ENCODE measurements at places on chromosomes 11 and 22. TPM values are rescaled to one million over a fixed set of nuclear protein-coding genes. Genes with fewer than 3 reads are reported as not detected.

The IFITM1 gene
- total RNA-seq, result 306 TPM

The OR5A1 gene
- total RNA-seq, result not detected

The FXYD2 gene
- 2.4 TPM for total RNA-seq

The KIAA1671 gene
- total RNA-seq, result 6.6 TPM

The CFL1 gene
- total RNA-seq, result 512 TPM

The OR10A3 gene
- not detected for total RNA-seq

DNA sequence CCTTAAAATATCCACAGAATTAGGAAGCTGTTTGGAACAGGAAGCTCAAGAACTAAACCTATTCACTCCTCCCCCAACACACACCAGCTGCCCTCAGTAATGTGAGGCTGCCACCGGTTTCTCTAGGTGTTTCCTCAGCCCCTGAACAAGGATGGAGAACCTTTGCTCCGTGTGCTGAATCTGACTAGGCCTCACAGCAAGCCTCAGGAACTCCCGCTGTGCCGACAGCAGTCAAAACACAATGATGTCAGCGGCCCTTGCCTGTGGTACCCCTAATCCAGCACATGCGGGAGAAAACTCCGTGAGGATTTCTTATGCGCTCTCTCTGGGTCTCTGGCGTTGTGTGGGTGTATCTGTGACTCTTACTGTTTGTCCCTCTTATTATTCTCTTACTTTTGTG is 153.3 kb downstream of the EFCAB6 start:
- H3K27me3 ChIP-seq, result no peaks in the 10 kb centered on the region
- no peaks in the 10 kb centered on the region for H3K4me1 ChIP-seq
- DNase-seq, result no peak
- no peaks in the 10 kb centered on the region for H3K36me3 ChIP-seq
- H3K4me3 ChIP-seq, result no peak overlapping the region
- H3K27ac ChIP-seq, result no peak overlapping the region

DNA sequence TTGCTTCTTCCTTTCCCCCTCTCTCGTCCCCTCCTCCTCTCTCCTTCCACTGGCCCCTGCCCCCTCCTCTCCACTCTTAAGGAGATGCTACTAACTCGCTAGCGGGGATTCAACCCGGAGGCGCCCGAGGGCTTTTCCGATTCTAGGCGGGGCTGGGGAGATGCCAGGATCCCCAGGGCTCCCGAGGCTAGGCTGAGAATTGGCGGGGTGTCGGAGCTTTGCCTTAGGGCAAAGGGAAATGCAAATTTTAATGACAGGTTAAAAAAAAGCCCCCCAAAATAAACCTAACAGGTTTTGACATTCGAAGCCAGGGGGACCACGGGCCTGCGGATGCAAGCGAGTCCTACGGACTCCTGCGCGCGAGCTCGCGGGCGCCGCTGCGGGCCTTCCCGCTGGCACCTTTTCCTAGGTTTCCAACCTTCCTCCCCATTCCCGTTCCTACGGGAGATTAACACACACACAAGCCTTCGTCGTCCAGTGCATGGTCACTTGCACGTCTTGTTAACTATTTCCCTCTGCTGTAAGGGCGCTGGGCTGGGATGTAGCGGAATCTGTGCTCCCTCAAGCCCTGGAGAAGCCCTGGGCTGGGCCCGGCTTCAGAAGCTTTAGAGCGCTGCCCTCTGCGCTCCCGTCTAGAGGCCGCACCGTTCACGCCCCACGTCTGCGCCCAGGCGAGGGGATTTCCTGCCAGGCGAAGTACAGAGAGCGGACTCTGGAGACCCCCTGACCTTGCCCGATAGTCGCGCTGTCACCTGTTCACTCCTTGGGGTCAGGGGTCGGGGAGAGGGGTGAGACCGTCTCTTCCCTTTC is 729 bp upstream of the ALX4 start:
- peaks cover 90% of the 10 kb centered on the region for H3K27me3 ChIP-seq
- H3K4me1 ChIP-seq, result peaks cover 21% of the 10 kb centered on the region

DNA sequence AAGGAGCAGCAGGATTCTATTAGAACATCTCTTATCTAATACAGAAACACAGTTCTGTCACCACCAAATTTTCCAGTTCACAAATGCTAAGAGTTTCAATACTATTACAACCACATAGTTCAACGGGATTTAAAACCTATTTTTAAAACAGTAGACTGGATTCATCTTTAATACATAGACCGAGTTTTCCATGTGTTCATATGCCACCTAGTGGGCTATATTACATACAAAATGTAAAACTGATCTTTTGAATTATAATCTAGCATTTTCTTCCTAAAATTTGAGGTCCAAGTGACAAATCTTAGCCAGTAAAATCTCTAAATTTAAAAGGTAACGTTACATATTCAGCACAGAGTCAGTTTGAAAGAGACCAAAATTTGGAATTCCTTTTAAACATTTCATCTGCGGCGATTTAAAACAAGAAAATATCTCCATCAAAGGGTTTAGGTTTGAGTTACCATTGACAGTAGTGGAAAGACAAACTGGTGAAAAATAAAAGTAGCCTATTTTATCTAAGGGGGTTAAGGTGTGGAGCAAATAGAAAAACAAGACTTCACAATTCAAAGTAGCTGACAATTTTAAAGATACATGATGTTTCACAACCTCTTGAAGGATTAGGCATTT is 269.3 kb upstream of the MPPED2 start:
- no peak overlapping the region for H3K27ac ChIP-seq
- no peaks in the 10 kb centered on the region for H3K27me3 ChIP-seq
- no peaks in the 10 kb centered on the region for H3K4me1 ChIP-seq
- H3K36me3 ChIP-seq, result no peaks in the 10 kb centered on the region
- DNase-seq, result no peak

DNA sequence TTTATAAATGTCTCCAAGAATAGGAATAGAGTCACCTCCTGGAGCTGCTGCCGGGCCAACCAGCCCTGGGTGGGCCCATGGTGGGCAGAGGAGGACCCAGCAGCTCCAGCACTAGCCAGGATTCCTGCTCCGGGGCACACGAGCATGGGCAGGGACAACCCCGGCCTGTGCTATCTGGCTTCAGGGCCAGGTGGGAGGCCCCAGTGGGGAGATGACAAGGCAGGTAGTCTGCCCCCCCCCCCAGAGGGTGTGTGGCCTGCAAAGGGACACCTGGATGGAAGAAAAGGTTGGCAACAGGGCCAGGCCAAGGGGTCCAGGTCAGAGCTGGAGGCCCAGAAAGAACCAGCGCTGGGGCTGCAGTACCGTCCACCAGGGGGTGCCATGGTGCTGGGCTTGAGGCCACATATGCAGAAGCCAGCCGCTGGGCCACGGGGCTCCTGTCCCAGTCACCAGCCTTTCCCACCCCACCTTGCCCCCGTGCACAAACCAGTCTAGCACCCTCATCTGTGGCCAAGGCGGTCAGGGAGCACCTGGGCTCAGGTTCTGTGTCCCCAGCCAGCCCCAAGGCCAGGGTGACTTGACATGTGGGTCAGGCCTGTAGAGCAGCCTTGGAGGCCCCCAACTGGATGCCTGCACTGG is 3.4 kb downstream of the TSPAN32 start:
- DNase-seq, result peak; percentile 89
- no peaks in the 10 kb centered on the region for H3K27me3 ChIP-seq
- no peaks in the 10 kb centered on the region for H3K36me3 ChIP-seq
- H3K4me1 ChIP-seq, result peaks cover 27% of the 10 kb centered on the region
- no peak overlapping the region for H3K27ac ChIP-seq

DNA sequence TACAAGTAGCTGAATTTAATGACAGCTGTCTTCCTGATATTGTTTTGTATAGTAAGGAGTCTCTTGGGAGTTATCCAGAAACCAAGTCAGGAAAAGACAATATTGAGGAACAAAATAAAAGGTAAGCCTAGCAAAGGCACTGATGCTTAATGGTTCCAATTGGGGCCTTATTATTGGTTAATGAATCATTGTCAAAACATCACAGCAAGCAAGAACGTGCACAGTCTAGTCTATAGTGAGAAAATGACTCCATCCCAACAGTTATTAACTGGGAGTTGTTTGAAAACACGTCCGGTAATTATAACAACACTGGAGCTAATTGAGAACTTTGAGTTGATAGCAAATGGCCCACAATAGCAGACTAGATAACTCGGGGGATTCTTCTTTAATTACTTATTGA is 17.7 kb downstream of the BSX start:
- H3K27me3 ChIP-seq, result peaks cover 42% of the 10 kb centered on the region
- DNase-seq, result no peak
- no peak overlapping the region for H3K27ac ChIP-seq
- peaks cover 3% of the 10 kb centered on the region for H3K36me3 ChIP-seq
- no peaks in the 10 kb centered on the region for H3K4me1 ChIP-seq

DNA sequence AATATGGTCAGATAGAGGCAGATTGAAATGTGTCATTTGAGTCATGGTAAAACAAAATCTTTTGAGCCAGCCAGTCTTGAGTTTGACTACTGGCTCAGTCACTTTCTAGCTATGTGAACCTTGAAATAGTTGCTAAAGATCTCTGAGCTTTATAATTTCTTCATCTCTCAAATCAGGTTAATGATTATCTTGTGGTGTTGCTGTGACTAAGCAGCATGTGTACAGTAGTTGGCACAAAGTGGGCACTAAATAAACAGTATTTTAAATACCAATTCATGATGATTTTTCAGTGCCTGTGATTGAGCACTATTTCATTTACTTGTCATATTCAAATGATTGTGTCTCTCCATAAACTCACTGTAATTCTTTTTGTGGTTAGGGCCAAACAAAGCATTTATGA is 70.8 kb downstream of the RAB38 start:
- DNase-seq, result no peak
- no peak overlapping the region for H3K4me3 ChIP-seq
- no peaks in the 10 kb centered on the region for H3K4me1 ChIP-seq
- peaks cover 14% of the 10 kb centered on the region for H3K27me3 ChIP-seq

- H3K27ac ChIP-seq, result peak overlapping the region; percentile 93
- peaks cover 11% of the 10 kb centered on the region for H3K36me3 ChIP-seq
- H3K4me3 ChIP-seq, result peak overlapping the region; percentile 97
- DNase-seq, result peak; percentile 43
- H3K4me1 ChIP-seq, result peaks cover 68% of the 10 kb centered on the region
Observed at GRCh38 chr22:31488988-31489617, 539 bp downstream of the EIF4ENIF1 start.

GRCh38 chr22:21033895-21034294 is 1.5 kb upstream of the SLC7A4 start:
- H3K4me3 ChIP-seq, result no peak overlapping the region
- H3K4me1 ChIP-seq, result peaks cover 7% of the 10 kb centered on the region
- peaks cover 13% of the 10 kb centered on the region for H3K27me3 ChIP-seq
- H3K36me3 ChIP-seq, result no peaks in the 10 kb centered on the region
- no peak overlapping the region for H3K27ac ChIP-seq
- DNase-seq, result no peak

DNA sequence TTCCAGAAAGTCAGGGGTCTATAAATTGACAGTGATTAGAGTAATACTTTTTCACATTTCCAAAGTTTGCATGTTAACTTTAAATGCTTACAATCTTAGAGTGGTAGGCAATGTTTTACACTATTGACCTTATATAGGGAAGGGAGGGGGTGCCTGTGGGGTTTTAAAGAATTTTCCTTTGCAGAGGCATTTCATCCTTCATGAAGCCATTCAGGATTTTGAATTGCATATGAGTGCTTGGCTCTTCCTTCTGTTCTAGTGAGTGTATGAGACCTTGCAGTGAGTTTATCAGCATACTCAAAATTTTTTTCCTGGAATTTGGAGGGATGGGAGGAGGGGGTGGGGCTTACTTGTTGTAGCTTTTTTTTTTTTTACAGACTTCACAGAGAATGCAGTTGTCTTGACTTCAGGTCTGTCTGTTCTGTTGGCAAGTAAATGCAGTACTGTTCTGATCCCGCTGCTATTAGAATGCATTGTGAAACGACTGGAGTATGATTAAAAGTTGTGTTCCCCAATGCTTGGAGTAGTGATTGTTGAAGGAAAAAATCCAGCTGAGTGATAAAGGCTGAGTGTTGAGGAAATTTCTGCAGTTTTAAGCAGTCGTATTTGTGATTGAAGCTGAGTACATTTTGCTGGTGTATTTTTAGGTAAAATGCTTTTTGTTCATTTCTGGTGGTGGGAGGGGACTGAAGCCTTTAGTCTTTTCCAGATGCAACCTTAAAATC is 5.3 kb downstream of the MALAT1 start:
- H3K36me3 ChIP-seq, result peaks cover 31% of the 10 kb centered on the region
- no peak for DNase-seq
- no peak overlapping the region for H3K4me3 ChIP-seq
- H3K27ac ChIP-seq, result no peak overlapping the region
- H3K27me3 ChIP-seq, result no peaks in the 10 kb centered on the region

- H3K4me3 ChIP-seq, result no peak overlapping the region
- no peaks in the 10 kb centered on the region for H3K4me1 ChIP-seq
- no peaks in the 10 kb centered on the region for H3K27me3 ChIP-seq
- no peak for DNase-seq
- no peak overlapping the region for H3K27ac ChIP-seq
- H3K36me3 ChIP-seq, result no peaks in the 10 kb centered on the region
Observed at GRCh38 chr11:11533751-11534150, 88.1 kb downstream of the GALNT18 start.

DNA sequence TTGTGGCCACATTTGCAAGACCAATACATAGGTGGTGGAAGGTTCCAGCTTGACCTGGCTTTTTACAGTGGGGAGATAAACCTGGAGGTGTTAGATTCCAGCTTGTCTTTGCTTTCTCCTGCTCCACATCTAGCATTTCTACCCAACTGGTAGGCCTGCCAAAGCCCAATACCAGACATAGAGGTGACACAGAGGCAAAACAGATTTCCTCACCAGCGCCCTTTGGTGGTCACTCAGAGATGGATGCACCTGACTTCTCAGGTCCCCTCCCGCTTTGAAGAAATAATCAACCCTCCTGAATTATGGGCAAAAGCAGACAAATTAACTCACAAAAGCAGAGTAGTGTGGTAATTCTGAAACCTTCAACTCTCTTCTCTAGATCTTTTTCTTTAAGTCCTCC is 1356.2 kb downstream of the FAM181B start:
- no peak for DNase-seq
- no peak overlapping the region for H3K27ac ChIP-seq
- no peaks in the 10 kb centered on the region for H3K27me3 ChIP-seq
- no peaks in the 10 kb centered on the region for H3K4me1 ChIP-seq
- no peaks in the 10 kb centered on the region for H3K36me3 ChIP-seq

GRCh38 chr11:19679952-19680828 is 32.4 kb upstream of the NAV2 start:
- no peaks in the 10 kb centered on the region for H3K4me1 ChIP-seq
- DNase-seq, result no peak
- H3K27ac ChIP-seq, result no peak overlapping the region
- H3K36me3 ChIP-seq, result no peaks in the 10 kb centered on the region
- H3K27me3 ChIP-seq, result peaks cover 14% of the 10 kb centered on the region
- no peak overlapping the region for H3K4me3 ChIP-seq

DNA sequence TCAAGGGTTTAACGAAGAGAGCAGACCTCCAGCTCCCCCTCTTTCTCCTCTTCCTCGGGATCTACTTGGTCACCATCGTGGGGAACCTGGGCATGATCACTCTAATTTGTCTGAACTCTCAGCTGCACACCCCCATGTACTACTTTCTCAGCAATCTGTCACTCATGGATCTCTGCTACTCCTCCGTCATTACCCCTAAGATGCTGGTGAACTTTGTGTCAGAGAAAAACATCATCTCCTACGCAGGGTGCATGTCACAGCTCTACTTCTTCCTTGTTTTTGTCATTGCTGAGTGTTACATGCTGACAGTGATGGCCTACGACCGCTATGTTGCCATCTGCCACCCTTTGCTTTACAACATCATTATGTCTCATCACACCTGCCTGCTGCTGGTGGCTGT is 363 bp downstream of the OR8A1 start:
- no peaks in the 10 kb centered on the region for H3K36me3 ChIP-seq
- DNase-seq, result no peak
- H3K27me3 ChIP-seq, result peaks cover 31% of the 10 kb centered on the region
- no peak overlapping the region for H3K4me3 ChIP-seq
- H3K27ac ChIP-seq, result no peak overlapping the region
- no peaks in the 10 kb centered on the region for H3K4me1 ChIP-seq

All from activated T-cell treated with anti-CD3 and anti-CD28 coated beads, Interleukin-2, amount 50 U/mL, for 72 hours (primary cell).